ENCODE measurements at places on chromosomes 7 and 10.

DNA sequence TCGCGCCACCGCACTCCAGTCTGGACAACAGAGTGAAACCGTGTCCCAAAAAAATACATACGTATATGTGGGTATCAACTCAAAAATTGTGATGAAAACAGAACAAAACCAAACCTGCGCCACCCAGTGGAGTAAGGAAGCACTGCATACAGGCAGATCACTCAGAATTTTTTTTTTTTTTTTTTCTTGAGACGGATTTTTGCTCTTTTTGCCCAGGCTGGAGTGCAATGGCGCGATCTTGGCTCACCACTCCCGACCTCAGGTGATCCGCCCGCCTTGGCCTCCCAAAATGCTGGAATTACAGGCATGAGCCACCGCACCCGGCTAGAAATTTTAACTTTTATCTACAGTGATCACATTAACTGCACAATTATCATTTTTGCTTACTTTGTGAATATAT is 9.1 kb upstream of the TMEM236 start:
- H3K27ac ChIP-seq = no peak overlapping the region
- H3K4me3 ChIP-seq = no peak overlapping the region
- no peaks in the 10 kb centered on the region for H3K36me3 ChIP-seq
- H3K27me3 ChIP-seq = no peaks in the 10 kb centered on the region

GRCh38 chr7:49396229-49396628 is 377.2 kb upstream of the VWC2 start:
- H3K4me1 ChIP-seq = no peaks in the 10 kb centered on the region

GRCh38 chr7:147279964-147280374 is 1163.4 kb downstream of the CNTNAP2 start:
- no peaks in the 10 kb centered on the region for H3K27me3 ChIP-seq
- no peaks in the 10 kb centered on the region for H3K36me3 ChIP-seq
- peaks cover 7% of the 10 kb centered on the region for H3K4me1 ChIP-seq
- no peak for DNase-seq

GRCh38 chr10:7168414-7168813 is 242.4 kb downstream of the SFMBT2 start:
- H3K4me3 ChIP-seq = no peak overlapping the region
- no peak for DNase-seq
- H3K4me1 ChIP-seq = peaks cover 14% of the 10 kb centered on the region
- peaks cover 38% of the 10 kb centered on the region for H3K36me3 ChIP-seq
- H3K27ac ChIP-seq = no peak overlapping the region

GRCh38 chr10:33388382-33388781 is 53.9 kb upstream of the NRP1 start:
- H3K27ac ChIP-seq = no peak overlapping the region
- no peaks in the 10 kb centered on the region for H3K36me3 ChIP-seq
- no peak for DNase-seq
- peaks cover 3% of the 10 kb centered on the region for H3K27me3 ChIP-seq
- no peaks in the 10 kb centered on the region for H3K4me1 ChIP-seq

GRCh38 chr10:116002735-116003134 is 270.3 kb downstream of the GFRA1 start:
- H3K36me3 ChIP-seq = no peaks in the 10 kb centered on the region
- H3K4me3 ChIP-seq = no peak overlapping the region
- H3K27me3 ChIP-seq = no peaks in the 10 kb centered on the region
- H3K4me1 ChIP-seq = peaks cover 52% of the 10 kb centered on the region
- peak overlapping the region; percentile 7 for H3K27ac ChIP-seq

- H3K27me3 ChIP-seq = peaks cover 47% of the 10 kb centered on the region
- H3K4me1 ChIP-seq = no peaks in the 10 kb centered on the region
- H3K36me3 ChIP-seq = no peaks in the 10 kb centered on the region
- no peak overlapping the region for H3K4me3 ChIP-seq
- H3K27ac ChIP-seq = no peak overlapping the region
These were observed 11.8 kb downstream of the WDFY4 start for GRCh38 chr10:48696535-48696873.

DNA sequence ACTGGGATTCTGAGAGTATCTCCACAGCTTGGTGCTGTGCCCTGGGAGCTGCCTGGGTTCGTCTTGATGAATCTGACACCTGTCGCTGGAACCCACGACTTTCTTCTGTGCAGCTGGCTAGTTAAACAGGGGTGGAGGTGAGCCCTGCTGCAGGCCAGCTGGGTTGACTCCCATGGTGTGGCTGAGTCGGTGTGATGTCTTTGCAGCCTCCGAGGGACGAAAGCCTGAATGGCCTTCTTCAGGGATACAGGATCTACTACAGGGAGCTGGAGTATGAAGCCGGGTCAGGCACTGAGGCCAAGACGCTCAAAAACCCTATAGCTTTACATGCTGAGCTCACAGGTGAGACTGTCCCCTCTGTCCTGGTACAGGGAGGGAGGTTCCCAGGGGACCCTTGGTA is 508.1 kb upstream of the FOXK1 start:
- H3K27me3 ChIP-seq = peaks cover 20% of the 10 kb centered on the region
- H3K36me3 ChIP-seq = peaks cover 8% of the 10 kb centered on the region
- H3K27ac ChIP-seq = no peak overlapping the region
- no peak overlapping the region for H3K4me3 ChIP-seq

- H3K36me3 ChIP-seq = no peaks in the 10 kb centered on the region
- H3K4me1 ChIP-seq = no peaks in the 10 kb centered on the region
- no peak for DNase-seq
- no peak overlapping the region for H3K27ac ChIP-seq
- no peak overlapping the region for H3K4me3 ChIP-seq
These were observed 277.5 kb downstream of the PLXNA4 start for GRCh38 chr7:132298790-132299189.

- peaks cover 25% of the 10 kb centered on the region for H3K4me1 ChIP-seq
- DNase-seq = no peak
- H3K4me3 ChIP-seq = no peak overlapping the region
- peaks cover 16% of the 10 kb centered on the region for H3K36me3 ChIP-seq
- no peak overlapping the region for H3K27ac ChIP-seq
- H3K27me3 ChIP-seq = peaks cover 26% of the 10 kb centered on the region
These were observed 4.1 kb downstream of the ERCC6 start for GRCh38 chr10:49534670-49535381.

DNA sequence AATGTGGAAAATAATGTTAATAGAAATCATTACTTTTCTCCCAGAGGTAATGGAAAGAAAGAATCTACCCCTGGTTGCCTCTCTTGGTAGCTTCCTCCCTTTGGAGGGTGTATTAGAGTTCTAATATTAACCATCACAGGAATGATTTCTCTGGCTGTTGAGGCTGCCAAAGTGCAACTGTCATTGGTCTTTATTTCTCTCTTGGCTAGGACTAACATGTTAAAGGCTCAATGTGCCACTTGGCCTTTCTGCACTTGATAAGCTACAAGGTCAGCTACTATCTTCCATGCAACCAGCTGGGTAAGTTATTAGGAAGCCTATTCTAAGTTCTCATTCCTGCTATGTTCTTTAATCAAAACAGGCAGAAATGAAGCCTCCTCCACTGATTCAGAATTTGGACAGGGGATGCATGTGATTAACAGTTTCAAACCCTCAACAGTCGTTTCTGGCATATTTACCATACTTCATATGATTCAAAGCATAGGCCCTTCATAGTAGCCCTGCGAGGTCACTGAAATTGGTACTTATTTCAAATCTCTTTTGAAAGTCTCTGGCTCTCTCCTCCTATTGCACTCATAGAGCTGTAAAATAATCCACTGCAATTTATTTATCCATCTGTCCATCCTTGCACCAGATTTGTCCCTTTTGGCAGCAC is 645.0 kb downstream of the SORCS1 start:
- no peak for DNase-seq
- H3K27ac ChIP-seq = peak overlapping the region; percentile 16
- no peaks in the 10 kb centered on the region for H3K36me3 ChIP-seq
- H3K4me1 ChIP-seq = peaks cover 6% of the 10 kb centered on the region
- H3K4me3 ChIP-seq = no peak overlapping the region

- no peak overlapping the region for H3K27ac ChIP-seq
- DNase-seq = no peak
- no peaks in the 10 kb centered on the region for H3K36me3 ChIP-seq
- no peak overlapping the region for H3K4me3 ChIP-seq
- H3K4me1 ChIP-seq = no peaks in the 10 kb centered on the region
These were observed 34.2 kb downstream of the C10orf67 start for GRCh38 chr10:23310404-23310803.

- DNase-seq = no peak
- H3K27ac ChIP-seq = no peak overlapping the region
- H3K36me3 ChIP-seq = no peaks in the 10 kb centered on the region
These were observed 320.4 kb upstream of the SP8 start for GRCh38 chr7:21107101-21107500.

GRCh38 chr7:74481458-74482196 is 27.9 kb downstream of the GTF2IRD1 start:
- peak overlapping the region; percentile 27 for H3K4me3 ChIP-seq
- H3K27ac ChIP-seq = peak overlapping the region; percentile 85
- no peaks in the 10 kb centered on the region for H3K27me3 ChIP-seq
- DNase-seq = no peak
- peaks cover 78% of the 10 kb centered on the region for H3K4me1 ChIP-seq

- H3K4me1 ChIP-seq = peaks cover 31% of the 10 kb centered on the region
- no peak overlapping the region for H3K4me3 ChIP-seq
- H3K27ac ChIP-seq = no peak overlapping the region
- peaks cover 9% of the 10 kb centered on the region for H3K36me3 ChIP-seq
These were observed 251.6 kb downstream of the SKAP2 start for GRCh38 chr7:26612742-26613141.

DNA sequence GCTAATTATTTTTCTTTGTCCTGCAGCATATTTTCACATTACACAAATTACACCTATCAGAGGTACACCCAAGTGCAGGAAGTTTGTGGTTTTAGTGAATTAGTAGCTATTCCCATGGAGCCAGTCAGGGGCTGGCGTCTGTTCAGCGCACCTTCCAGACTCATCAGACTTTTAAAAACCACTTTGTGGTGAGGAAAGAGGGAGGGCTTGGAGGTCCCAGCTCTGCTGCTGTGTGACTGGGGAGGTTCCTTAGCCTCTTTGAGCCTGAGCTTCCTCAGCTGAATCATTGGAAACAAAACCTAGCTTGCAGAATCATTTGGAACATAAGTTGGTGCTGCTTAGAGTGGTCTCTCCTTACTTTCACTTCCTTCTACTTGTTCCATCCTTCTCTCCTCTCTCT is 175.4 kb downstream of the SORCS3 start:
- H3K36me3 ChIP-seq = no peaks in the 10 kb centered on the region
- no peaks in the 10 kb centered on the region for H3K4me1 ChIP-seq
- DNase-seq = no peak
- H3K4me3 ChIP-seq = no peak overlapping the region

DNA sequence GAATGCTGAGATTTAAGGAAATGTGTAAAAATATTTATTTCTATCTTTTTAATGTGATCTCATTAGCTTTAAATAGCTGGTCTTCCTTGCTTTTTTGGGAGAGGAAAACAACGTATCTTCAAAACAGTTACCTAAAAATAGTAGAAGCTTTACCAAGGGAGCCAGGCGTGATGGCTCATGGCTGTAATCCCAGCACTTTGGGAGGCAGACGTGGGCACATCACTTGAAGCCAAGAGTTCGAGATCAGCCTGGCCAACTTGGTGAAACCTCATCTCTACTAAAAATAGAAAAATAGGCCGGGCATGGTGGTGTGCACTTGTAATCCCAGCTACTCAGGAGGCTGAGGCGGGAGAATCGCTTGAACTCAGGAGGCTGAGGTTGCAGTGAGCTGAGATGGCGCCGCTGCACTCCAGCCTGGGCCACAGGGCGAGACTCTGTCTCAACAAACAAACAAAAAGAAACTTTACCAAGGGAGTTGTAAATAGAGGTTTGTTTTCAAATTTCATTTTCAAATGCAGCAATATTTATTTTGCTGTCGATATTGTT is 48.4 kb upstream of the ITGB1 start:
- peaks cover 15% of the 10 kb centered on the region for H3K27me3 ChIP-seq
- H3K4me1 ChIP-seq = peaks cover 16% of the 10 kb centered on the region
- no peaks in the 10 kb centered on the region for H3K36me3 ChIP-seq
- DNase-seq = no peak

GRCh38 chr10:116772909-116773705 is 30.7 kb upstream of the HSPA12A start:
- DNase-seq = peak; percentile 27
- H3K27ac ChIP-seq = no peak overlapping the region
- no peak overlapping the region for H3K4me3 ChIP-seq
- H3K36me3 ChIP-seq = no peaks in the 10 kb centered on the region

DNA sequence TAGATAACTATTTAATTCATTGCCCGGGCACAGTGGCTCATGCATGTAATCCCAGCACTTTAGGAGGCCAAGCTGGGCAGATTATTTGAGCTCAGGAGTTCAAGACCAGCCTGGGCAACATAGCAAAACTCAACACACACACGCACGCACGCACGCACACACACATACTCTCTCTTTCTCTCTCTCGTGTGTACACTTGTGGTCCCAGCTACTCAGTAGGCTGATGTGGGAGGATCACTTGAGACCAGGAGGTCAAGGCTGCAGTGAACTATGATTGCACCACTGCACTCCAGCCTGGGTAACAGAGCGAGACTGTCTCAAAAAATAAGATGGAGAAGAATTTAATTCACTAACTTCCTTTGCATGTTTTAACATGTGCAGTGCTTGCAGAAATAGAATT is 38.1 kb downstream of the PTPN12 start:
- no peak overlapping the region for H3K4me3 ChIP-seq
- peak; percentile 13 for DNase-seq
- H3K36me3 ChIP-seq = peaks cover 51% of the 10 kb centered on the region

DNA sequence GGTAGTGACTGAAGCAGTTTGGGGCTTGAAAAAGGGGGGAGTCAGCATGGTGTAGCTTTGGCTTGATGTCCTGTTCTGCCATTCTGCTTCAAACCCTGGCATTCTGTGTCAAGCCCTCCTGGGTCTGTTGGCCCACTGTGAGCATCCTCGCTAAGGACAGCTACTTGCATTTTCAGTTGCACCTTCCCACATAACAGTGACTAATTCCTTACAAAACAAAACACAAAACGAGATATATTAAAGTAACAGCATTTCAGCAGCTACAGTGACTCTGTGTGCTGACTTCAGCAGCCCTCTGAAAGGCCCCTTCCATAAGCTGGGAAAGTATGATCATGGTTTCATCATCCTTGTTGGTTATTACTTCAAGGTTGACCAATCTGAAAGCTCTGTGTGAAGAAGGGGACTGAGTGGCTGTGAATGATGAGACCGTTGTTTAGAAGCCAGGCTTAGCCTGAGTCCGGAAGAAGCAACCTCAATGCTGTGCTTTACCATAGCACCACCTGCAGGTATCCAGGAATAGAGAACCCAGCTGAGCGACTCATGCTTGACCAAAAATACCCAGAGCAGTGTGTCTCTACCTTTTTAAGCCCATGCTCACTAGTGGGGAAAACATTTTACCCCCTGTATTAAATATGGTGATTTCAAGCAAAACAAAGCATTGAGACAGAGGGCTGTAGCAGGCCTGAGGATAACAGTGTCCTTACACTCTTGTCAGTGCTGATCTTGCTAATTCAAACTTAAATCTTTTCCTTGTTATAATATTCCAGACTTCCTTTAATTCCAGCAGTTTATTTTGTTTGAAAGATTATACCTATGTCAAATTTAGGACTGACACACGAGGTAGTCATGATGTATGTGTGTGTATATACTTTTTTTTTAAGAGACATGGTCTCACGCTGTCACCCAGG is 42.6 kb upstream of the CC2D2B start:
- no peaks in the 10 kb centered on the region for H3K27me3 ChIP-seq
- no peak overlapping the region for H3K27ac ChIP-seq
- no peak overlapping the region for H3K4me3 ChIP-seq
- DNase-seq = peak; percentile 31

Data from nephron progenitor cell (in vitro differentiated cells).